ENCODE measurements at places on chromosomes 11 and 22.

GRCh38 chr22:41398921-41399320 is 17.2 kb downstream of the TEF start:
- peak overlapping the region; percentile 35 for H3K27ac ChIP-seq
- no peak overlapping the region for H3K4me3 ChIP-seq
- H3K4me1 ChIP-seq = peaks cover 28% of the 10 kb centered on the region
- H3K27me3 ChIP-seq = no peaks in the 10 kb centered on the region
- peaks cover 3% of the 10 kb centered on the region for H3K36me3 ChIP-seq

DNA sequence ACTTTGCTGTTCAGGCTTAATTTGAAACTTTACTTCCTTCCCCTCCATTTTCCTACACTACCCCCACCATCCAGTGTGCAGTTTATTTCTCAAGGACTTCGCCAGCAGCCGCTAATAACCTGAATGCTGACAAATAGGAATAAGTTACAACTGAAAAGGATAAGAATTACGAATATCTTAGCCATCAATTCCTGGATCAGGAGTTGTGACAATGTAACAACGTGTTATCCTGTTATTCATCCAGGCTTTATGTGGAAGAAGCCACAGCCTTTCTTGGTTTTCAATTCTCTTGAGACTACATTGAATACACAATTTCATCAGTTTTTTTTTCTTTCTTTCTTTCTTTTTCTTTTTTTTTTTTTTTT is 5.9 kb downstream of the HBG1 start:
- DNase-seq = no peak
- H3K36me3 ChIP-seq = no peaks in the 10 kb centered on the region
- H3K27ac ChIP-seq = no peak overlapping the region
- no peaks in the 10 kb centered on the region for H3K4me1 ChIP-seq

GRCh38 chr11:116598036-116598435 is 174.8 kb downstream of the BUD13 start:
- no peak overlapping the region for H3K4me3 ChIP-seq
- H3K27me3 ChIP-seq = peaks cover 21% of the 10 kb centered on the region
- no peak overlapping the region for H3K27ac ChIP-seq
- H3K36me3 ChIP-seq = no peaks in the 10 kb centered on the region
- H3K4me1 ChIP-seq = peaks cover 11% of the 10 kb centered on the region

DNA sequence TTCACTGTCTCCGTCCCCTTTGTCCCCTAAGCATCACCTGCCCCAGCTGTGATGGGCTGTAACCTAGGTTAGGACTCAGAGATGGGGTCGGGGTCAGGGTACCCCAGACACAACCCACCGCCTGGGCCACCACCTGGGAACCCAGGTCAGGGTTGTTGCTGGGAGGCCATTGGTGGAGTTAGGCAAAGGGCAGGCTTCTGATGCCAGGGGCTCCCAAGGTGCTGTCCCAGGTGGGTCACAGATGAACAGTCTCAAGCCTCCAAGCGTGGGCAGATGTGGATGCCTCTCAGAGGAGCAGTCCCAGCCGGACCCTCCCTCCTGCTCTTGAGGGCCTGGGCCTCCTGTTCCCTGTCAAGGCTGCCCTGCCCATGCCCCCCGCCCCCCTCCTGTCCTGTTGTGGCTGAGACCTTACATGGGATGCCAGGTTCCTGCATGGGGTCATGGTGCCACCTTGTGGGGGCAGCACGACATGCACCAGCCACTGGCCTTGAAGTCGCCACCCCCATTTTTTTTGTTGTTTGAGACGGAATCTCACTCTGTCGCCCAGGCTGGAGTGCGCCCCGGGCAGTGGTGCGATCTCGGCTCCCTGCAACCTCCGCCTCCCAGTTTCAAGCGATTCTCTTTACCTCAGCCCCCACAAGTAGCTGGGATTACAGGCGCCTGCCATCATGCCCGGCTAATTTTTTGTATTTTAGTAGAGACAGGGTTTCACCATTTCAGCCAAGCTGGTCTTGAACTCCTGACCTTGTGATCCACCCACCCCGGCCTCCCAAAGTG is 12.1 kb downstream of the GATD1 start:
- no peak overlapping the region for H3K27ac ChIP-seq
- peaks cover 5% of the 10 kb centered on the region for H3K36me3 ChIP-seq
- DNase-seq = peak; percentile 45
- H3K27me3 ChIP-seq = peaks cover 2% of the 10 kb centered on the region
- H3K4me1 ChIP-seq = no peaks in the 10 kb centered on the region
- peak overlapping the region; percentile 57 for H3K4me3 ChIP-seq

DNA sequence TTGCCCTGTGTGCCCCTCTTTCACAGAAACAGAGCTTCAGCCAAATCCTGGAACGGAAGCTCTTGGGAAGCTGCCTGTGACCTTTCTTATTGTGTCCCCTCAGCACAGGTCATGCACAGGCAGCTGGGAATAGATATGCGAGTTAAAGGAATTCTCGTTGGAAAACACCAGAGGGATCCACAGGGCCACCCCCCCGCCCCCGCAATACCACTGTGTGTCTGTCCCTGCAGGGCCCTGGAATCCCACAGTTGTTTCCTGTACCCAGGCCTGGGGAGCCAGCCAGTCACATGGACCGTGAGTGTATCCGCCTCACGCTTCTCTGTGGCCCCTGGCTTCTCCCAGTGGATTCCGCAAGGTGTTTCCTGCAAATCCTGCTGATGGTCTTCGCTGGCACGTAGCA is 29.0 kb downstream of the TIMP3 start:
- H3K36me3 ChIP-seq = no peaks in the 10 kb centered on the region
- H3K27ac ChIP-seq = peak overlapping the region; percentile 79
- DNase-seq = peak; percentile 16
- H3K27me3 ChIP-seq = no peaks in the 10 kb centered on the region

DNA sequence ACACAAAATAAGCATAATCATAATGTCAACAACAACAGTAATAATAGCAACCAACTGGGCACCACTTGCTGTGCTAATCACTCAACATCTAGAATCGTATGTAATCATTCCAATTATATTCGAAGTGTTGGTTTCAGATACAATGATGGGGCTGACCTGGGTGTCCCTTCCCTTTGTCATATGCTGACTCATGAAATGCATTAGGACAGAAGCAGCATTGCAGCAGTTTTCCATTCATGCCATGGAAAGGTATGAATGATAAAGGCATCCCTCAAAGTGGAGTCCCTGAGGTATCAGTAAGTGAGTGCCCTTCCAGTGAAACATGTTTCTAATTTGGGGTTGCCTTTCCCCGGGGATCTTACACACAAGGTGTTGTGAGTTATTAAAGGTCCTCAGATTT is 46.3 kb upstream of the ANO3 start:
- no peak for DNase-seq
- peak overlapping the region; percentile 33 for H3K4me3 ChIP-seq
- no peaks in the 10 kb centered on the region for H3K36me3 ChIP-seq
- H3K27me3 ChIP-seq = no peaks in the 10 kb centered on the region
- no peak overlapping the region for H3K27ac ChIP-seq

DNA sequence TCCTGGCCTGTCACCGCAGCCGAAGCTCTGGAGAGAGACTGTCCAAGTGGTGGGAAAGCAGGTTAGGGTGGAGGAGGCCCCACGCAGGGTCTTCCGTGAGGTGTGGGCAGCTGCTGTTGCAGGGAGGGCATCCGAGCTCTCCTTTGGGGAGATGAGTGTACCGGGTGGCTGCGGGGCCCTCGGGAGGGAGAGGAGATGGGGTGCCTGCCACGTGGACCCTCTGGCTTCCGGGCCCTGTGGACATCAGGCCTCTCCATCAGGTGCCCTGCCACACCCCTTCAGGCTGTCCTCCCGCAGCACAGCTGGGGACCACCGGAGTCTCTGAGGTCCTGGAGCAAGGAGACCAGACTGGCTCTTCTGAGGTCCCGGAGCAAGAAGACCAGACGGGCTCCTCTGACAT is 1.7 kb downstream of the PTDSS2 start:
- no peak overlapping the region for H3K27ac ChIP-seq
- DNase-seq = no peak
- H3K36me3 ChIP-seq = no peaks in the 10 kb centered on the region
- H3K4me1 ChIP-seq = peaks cover 19% of the 10 kb centered on the region
- peak overlapping the region; percentile 94 for H3K4me3 ChIP-seq

DNA sequence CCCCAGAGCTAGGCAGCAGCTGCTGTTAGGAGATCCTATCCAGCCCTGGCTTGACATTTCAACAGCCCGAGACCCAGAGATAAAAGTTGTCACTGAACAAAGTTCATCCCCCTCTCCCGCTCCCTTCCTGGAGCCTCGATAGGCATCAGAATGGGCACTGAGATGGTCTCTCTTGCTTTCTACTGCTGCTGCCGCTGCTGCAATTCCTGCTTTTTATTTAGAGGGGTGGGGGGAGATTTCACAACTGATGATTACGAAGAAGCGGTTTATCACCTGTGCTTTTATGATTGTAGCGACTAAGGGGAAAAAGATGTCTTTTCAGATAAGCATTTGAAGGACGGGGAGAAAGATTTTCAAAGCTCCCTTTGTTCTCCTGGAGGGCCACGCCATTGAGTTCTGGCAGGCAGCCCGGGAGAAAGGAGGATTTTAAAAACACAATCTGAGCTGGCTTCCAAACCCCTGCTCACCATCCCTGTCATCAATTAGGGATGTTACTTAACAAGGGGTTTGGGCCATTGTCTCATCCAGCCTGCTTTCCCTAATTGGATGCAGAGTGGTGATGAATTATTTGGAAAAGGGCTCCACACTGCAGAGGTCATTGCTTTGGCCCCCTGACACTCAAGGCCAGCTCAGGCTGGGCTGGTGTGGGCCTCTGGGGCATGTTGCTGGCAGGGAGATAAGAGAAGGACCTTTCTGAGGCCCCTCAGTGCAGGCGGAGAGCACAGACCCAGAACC is 344.7 kb downstream of the BUD13 start:
- H3K4me1 ChIP-seq = peaks cover 21% of the 10 kb centered on the region
- H3K27ac ChIP-seq = peak overlapping the region; percentile 96
- H3K27me3 ChIP-seq = no peaks in the 10 kb centered on the region
- peak overlapping the region; percentile 9 for H3K4me3 ChIP-seq

GRCh38 chr22:45460288-45461109 is 42.2 kb upstream of the FBLN1 start:
- H3K27ac ChIP-seq = peak overlapping the region; percentile 62
- peaks cover 12% of the 10 kb centered on the region for H3K4me1 ChIP-seq
- no peaks in the 10 kb centered on the region for H3K27me3 ChIP-seq
- H3K36me3 ChIP-seq = peaks cover 5% of the 10 kb centered on the region

Measured in neural crest cell (in vitro differentiated cells).